ENCODE measurements at places on chromosomes 7 and 10. TPM values are rescaled to one million over a fixed set of nuclear protein-coding genes. Genes with fewer than 3 reads are reported as not detected.

OR6V1 gene
- total RNA-seq, result not detected

MSMB gene
- total RNA-seq, result not detected

IGF2BP3 gene
- total RNA-seq, result 37.9 TPM

MMP21 gene
- 1.2 TPM for total RNA-seq

ICA1 gene
- 12.9 TPM for total RNA-seq

GBF1 gene
- 46.9 TPM for total RNA-seq

RASSF4 gene
- 48.5 TPM for total RNA-seq

SCART1 gene
- total RNA-seq, result 2.9 TPM

PON3 gene
- 1.4 TPM for total RNA-seq

TMEM270 gene
- total RNA-seq, result not detected

Data from camera-type eye (tissue), 1 donor.